A172 (cell line): ENCODE measurements at places on chromosomes 1 and 21.
A peak's percentile ranks its signal among the peaks of the same experiment; 100 is the strongest.

GRCh38 chr1:153437236-153437635, 20.9 kb downstream of the S100A7A start:
- no peak for DNase-seq

DNA sequence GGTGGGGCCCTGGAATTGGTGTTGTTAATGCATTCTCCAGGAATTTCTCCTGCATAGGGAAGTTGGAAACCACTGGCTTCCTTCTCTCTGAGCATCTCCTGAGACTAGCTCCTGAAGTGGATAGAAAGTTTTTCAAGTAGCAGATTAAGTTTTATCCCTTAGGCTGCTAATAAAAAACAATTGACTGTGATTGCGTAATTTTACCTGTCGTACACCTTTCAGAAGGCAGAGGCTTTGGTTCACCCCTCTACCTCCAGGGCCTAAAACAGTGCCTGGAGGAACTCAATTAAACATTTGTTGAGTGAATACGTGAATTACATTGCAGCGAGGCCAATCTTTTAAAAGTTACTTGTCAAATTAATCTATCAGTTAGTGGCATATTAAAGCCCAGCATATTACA, 3.4 kb downstream of the ITSN1 start:
- DNase-seq = no peak

- no peak for DNase-seq
Measured at GRCh38 chr1:231485029-231485784, 43.3 kb upstream of the TSNAX start.

DNA sequence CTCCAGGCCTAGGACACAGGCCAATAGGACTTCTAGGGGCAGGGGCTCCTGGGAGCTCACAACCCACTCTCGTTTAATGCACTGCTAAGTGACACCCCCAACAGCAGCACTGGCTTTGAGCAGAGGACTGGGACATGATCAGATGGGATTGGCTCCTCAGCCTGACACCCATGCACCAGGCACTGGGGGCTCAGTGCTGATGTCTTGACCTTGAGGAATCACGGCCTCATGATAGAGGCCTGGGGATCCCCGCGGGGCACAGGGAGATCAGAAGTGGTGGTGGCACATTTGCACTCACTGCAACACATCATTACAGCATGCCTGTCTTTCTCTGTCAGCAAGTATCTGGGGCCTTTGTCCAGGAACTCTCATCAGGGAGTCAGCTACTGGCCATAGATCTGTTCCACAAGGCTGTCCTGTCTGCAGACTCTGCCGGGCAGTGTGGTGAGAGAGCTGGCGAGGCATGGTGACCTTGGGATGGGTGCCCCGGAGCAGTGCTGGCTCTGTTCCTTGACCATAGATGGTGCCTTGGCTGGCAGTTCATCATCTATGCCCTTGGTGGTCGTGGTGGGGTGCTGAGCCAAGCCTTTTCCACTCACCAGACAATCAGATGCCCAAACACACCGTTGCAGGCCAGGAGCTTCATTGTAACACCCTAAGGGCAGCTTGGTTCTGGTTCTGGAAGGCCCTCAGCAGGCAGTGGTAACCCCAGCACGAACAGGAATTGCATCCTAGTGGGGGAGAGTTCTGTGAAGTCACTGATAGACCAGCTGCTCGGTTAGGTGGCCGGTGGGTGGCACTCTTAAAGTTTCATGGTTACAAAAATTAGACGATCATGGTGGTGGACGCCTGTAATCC, 22.2 kb upstream of the PARP1 start:
- no peak for DNase-seq

DNA sequence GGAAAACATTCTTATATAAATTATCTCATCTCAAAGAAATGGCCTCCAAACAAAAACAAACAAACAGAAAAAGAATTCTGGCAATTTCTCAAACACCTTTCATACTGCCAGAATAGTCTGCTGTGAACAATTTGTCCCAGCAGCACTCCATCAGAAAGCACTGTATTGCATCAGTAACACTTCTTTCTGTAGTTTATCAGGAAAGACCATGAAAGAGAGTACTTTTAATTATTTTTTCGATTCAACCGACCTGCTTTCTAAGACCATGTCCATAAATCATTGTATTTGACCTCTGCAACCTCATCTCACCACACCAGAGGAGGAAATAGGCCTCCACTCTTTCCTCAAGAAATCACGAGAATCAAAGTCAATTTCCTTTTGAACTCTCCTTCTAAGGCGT, 1579.9 kb downstream of the MRPL39 start:
- no peak for DNase-seq

DNA sequence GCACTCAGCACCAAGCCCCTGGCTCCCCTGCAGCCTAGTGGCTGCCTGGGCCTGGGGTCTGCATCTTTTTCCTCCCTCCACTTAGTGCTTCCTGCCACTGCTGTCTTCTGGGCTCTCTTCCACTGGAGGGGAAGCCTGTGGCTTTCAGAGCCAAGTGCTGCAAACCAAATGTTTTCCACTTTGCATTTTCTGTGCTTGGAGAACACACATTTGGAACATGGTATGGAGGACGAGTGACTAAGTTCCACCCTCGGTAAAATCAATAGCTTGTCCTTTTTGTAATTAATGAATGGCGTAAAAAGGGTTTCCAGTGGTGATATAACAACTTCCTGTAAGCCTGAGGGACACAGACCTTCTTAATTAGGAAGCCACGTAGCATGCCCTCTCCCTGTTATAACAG, 10.1 kb upstream of the GPR153 start:
- no peak for DNase-seq

GRCh38 chr21:36079010-36079649, 9.3 kb downstream of the CBR1 start:
- peak; percentile 16 for DNase-seq

GRCh38 chr1:108051631-108052377, 86.8 kb upstream of the VAV3 start:
- no peak for DNase-seq

DNA sequence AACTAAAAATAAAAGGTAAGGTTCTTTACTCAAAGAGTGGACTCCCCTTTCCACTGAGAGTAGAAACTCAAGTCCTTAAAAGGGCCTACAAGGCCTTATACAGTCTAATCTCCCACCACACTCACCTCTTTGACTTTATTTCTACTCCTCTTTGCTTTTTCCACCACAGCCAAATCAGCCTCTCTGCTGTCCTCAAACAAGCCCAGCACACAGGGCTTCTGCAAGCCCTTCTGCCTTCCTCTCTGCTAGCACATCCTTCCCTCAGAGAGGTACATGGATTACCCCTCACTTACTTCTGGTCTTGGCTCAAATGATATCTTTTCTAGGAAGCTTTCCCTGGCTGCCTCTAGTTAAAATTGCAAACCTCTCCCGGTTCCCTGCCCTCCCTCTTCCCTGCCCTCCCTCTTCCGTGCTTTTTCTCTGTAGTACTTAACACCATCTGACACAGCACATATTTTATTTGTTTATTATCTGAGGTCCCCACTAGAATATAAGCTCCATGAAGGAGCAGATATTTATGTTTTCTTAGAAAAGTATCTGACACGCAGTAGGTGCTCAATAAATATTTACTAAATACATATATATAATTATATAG, 1.7 kb downstream of the LYST start:
- DNase-seq = peak; percentile 15

DNA sequence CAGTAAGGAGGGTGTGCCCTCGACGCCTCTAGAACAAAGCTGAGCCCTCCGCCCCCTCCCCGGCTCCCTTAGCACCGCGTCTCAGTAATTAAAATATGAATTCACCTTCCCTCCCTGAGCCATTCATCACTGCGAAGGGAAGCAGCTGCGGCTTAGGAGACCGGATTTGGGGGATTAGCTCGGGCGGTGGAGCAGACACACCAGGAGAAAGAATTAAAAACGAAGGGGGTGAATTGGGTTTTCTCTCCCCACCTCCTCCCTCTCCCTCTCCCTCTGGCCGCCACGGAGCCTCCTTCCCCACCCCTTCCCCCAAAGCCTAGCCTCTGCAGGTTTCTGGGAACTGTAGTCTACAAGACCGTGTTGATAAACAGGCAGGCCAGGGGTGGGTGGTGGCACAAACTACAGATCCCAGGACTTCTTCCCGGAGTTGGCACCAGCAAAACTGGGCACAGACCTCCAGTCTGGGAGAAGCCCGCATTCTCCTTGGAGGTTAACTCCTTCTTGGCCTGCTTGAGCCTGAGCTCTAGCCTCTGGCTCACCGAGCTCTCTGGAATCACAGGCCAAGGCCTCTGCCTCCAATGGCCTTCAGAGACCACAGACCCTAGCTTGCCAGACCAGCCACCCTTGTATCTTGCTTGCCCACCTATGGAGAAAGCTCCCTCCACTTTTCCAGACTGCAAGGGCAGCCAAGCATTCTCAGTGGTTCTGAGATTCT, 10.8 kb downstream of the BLACAT1 start:
- DNase-seq = peak; percentile 82

- no peak for DNase-seq
Measured at GRCh38 chr1:95223110-95223509, 10.9 kb upstream of the RWDD3 start.

DNA sequence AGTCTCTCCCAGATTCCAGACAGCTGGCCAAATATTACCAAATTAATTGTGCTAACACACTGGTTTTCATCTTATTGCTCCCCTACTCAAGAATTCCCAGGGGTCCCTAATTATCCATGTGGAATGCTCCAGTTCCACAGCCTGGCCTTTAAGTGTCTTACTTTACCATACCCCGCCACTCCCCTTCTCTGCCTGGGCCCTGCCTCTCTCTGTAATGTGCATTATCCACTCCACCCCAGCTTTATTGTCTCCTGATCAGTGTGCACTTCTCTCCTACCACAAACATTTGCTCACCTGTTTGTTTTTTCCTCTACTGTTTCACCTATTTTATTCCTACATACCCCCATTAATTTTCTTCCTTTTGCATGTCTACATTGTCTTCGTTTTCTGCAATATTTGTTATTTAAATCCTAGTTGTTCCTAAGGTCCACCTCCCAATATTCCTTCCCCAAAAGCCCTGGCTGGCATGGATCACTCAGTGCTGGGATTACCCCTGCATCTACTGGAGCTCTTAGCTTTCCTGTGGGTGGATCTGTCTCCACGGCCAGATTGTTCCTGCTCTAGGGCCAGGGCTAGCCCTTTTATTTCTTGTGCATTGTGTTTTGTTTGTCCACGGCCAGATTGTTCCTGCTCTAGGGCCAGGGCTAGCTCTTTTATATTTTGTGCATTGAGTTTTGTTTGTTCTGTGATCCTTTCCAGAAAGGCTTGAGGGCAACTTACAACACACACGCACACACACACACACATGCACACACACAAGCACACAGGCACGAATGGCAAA, 33.4 kb upstream of the ATP1B1 start:
- DNase-seq = no peak

DNA sequence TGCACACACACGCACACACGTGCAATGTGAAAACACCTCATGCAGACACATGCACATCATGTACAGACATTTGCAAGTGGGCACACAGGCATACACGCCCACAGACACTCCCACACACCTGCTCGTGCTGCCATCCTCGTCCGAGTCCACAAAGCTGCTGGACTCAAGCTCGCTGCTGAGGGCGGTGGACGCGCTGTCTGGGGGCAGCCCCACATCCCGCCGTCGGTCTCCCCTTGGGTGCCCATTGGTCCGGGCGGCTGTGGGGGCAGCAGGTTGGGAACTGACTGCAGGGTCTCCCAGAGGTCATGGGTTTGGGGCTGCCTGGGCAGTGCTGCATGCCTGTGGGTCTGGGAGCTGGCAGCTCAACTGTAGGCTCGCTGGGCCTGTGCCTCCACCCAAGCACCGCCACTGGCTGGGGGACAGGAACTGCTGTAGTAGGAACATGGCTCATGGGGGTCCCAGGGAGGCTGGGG, 7.6 kb downstream of the DVL1 start:
- no peak for DNase-seq

GRCh38 chr1:222926566-222926965, 111.7 kb downstream of the DISP1 start:
- DNase-seq = no peak

GRCh38 chr1:25664357-25665199, 48.0 kb downstream of the MAN1C1 start:
- DNase-seq = no peak

DNA sequence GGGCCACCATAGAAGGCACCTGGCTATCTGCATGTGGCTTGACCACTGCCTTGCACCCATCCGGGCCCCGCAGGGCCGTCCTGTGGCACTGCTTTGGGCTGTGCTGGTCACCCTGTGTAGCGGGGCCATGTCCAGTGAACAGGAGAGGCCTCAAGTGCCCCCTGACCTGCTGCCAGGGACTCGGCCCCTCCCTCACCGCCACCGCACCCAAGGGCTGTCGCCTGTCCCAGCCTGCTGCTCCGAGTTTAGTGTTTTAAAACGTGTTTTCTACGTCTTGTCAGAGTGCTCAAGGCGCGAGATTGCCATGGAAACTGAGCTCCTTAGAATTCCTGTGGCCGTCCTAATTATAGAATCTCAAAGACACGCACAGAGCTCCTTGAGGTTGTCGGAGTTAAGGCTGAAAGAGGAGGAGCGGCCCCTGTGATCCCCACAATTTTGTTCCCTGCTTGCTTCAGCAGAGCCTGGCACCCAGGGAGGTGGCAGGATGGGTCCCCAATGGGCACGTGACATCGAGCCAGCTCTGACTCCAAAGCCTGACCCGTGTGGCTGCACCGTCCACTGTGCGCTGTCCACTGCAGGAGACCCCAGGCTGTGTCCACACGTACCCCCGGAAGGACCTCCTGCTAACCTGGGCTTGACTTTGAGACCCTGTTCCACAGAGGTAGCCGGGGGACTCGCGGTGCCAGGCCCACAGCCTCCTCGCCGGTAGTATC, 66.2 kb downstream of the FAAP20 start:
- DNase-seq = peak; percentile 29

- DNase-seq = peak; percentile 83
Measured at GRCh38 chr1:74652711-74653139, 20.9 kb downstream of the ERICH3 start.

- DNase-seq = no peak
Measured at GRCh38 chr21:34840693-34841092, 171.9 kb downstream of the CLIC6 start.

DNA sequence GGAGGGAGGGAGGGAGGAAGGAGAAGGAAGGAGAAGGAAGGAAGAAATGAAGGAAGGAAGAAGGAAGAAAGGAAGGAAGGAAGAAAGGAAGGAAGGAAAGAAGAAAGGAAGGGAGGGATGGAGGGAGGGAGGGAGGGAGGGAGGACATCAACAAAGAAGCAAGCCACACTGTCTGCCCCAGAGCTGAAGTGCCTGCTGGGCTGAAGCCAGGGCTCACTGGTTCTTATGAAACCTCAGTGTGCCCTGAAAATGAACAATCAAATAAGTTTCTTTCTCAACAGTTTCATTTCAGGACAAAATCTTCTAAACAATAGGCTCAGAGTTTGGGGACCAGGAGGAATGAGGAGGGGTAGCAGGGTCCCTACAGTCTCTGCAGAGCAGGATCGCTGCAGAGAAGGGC, 21.1 kb downstream of the ARHGEF19 start:
- no peak for DNase-seq

GRCh38 chr1:67818725-67819301, 14.5 kb downstream of the GNG12 start:
- no peak for DNase-seq

DNA sequence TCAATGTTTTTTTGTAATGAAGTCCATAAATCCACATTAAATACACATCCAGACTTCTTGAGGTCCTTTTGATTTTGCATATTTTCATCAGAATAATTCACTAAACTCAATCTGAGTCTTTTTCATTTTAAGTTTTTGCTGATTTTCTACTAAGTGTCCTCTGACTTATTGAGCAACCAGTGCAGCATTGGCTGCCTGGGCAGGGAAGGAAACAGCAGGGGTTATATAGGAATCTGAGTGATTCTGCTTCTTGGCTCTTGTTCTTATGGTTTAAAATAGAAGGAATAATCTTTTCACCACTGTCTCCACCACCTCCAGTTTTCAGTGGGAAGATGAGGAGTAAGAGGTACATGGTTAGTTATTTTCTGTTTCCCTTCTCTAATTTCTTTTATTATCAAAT, 88.4 kb downstream of the ST6GALNAC5 start:
- no peak for DNase-seq
